NCI-H748 treated with DMSO at 0.1 percent for 48 hours (cell line): ENCODE measurements at places on chromosomes 7 and 10.

DNA sequence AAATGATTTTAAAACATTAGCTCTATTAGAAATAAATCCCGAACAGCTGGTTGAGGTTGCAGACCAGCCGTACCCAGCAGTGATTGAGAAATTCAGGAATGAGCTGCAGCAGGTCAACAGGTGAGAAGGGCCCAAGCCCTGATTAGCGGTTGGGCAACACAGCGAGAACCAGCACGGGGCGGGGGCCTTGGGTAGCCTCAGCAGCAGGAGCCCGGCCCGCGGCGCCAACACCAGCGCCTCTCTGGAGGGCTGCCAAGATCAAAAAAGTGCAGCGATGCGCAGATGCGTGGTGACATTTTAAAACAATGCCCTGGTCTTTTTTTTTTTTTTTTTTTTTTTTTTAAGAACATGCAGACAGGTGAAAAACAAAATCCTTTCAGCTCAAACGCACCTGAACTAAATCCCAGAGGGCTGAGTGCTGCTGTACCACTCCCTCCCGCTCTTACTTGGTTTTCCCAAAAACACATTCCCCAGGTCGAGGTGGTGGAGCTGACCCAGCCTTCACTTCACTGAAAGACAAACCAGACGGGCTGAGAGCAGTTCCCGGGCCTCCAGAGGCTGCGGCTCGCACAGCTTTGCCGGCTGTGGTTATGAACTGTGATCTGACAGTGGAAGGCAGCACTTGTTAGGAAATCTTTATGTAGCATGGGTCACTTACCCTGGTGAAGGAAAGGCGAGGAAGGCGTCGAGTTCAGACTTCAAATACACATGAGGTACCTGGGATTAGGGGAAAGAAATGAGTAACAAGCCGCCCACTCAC lies 579.4 kb downstream of the SDK1 start:
- peak; percentile 72 for DNase-seq

GRCh38 chr10:118153287-118153686 lies 106.5 kb upstream of the RAB11FIP2 start:
- no peak for DNase-seq

- DNase-seq = no peak
Measured at GRCh38 chr10:111075577-111076185, 1.1 kb upstream of the ADRA2A start.

- DNase-seq = no peak
Measured at GRCh38 chr7:128697302-128697905, 25.3 kb downstream of the GARIN1A start.

GRCh38 chr7:23242321-23242720 lies 4.3 kb upstream of the GPNMB start:
- DNase-seq = no peak
